ENCODE measurements at places on chromosomes 5 and 9.

GRCh38 chr5:59161221-59162105, 578.6 kb downstream of the RAB3C start:
- DNase-seq = no peak

DNA sequence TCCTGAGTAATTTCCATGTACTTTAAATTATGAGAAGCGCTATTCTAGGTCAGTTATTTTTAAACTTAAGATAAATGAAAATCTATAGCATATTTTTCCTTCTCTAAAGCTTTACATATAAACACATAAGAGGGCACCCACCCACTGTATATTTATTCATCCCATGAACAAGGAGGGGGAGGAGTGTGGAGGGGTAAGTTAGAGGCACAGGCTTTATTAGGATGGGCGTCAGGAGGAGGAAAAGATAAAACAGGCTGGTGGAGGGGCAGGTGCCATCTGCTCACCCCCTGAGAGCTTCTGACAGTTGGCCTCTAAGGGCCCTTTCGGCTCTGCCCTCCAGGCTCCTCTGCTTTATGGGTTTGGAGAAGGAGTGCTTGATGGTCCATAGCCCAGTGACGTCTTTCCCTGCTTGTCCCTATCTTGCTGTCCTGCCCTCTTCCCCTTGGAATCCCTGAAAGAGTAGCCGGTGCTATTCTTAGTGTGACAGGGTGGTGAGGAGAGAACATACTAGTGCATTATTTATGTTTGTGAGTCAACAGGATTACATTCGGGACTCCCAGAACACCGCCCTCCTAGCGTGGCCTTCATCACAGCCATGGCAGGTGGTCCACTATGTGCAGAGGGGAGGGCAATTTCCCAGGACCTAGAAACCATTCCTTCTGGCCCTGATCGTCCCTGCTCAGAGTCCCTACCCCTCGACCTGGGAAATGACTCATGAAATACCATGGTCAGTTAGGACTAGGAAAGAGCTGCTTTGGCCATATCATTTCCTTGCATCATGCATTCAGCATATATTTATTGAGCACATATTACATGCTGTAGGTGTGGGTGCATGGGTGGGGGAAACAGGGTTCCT, 7.9 kb upstream of the SYNPO start:
- DNase-seq = no peak

DNA sequence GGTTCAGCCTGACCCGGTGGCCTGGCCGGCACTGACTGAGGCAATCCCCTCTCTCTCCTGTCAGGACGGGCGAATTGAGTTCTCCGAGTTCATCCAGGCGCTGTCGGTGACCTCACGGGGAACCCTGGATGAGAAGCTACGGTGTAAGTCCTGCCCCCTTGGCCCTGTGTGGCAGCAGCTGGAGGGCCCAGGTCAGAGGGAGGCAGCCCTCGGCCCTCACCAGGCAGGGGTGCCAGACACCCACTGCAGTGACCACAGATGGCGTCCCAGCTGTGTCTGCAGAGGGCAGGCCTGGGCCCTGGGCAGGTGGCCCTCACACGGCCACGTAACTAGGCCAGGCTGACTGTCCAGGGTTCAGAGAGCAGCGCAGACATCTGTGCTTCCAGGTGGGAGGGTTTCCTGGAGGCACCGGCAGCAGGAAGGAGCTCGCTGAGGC, 45.9 kb upstream of the HMCN2 start:
- DNase-seq = peak; percentile 70

GRCh38 chr9:89543111-89543510, 45.2 kb upstream of the SEMA4D start:
- DNase-seq = no peak

GRCh38 chr5:147530530-147531389, 20.9 kb upstream of the DPYSL3 start:
- no peak for DNase-seq

GRCh38 chr5:158154226-158155005, 295.5 kb upstream of the CLINT1 start:
- no peak for DNase-seq

- DNase-seq = no peak
Measured at GRCh38 chr5:102453716-102454115, 45.1 kb downstream of the SLCO6A1 start.

GRCh38 chr5:151196556-151197290, 27.2 kb downstream of the CCDC69 start:
- no peak for DNase-seq

- no peak for DNase-seq
Measured at GRCh38 chr9:132244582-132245455, 83.0 kb downstream of the NTNG2 start.

GRCh38 chr9:122348288-122348777, 22.5 kb upstream of the PTGS1 start:
- DNase-seq = peak; percentile 43

DNA sequence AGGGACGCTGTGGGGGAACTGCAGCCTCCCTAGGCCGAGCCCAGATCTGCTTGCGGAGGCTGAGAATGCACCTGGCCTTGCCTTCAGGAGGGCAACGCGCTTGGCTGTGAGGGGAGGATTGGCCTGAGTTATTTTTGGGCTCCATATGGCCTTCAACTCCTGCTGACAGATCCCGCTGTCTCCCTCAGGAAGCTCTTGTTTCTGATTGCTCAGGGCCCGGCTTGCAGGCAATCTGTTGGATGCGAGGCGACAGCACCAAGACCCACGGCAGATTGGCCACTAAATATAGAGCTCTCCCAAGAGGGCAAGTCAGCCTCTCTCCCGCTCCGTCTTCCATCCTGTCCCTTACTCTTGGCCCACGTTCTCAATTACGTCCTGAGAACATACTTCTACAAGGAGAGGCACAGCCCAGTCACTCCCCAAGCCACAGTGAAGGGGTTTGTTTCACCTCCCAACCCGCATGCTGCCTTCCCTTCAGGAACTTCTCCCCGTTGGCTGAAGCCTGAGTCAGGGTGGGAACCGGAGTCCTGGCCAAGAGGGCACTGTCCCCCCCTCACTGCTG, 53.6 kb downstream of the RASGEF1C start:
- no peak for DNase-seq

DNA sequence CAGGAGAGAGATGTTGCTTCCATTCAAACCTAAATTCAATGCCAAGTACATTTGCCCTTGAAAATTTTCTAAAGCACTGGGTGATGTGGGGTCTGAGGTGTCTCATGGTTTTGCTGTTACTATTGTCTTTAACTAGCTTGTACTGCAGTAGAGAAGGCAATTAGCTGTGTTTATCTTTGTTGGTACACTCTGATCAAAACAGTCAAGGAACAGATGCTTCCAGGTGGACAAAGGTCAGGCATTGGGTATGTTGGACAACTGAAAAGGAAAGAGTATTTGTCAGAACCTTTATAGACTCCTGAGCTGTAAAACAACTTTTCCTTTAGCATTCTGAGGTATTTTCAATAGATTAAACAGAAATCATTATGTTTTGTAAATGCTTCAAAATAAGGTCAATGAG, 2228.7 kb upstream of the WWC1 start:
- no peak for DNase-seq

GRCh38 chr5:88944751-88945531, 62.0 kb upstream of the MEF2C start:
- no peak for DNase-seq

DNA sequence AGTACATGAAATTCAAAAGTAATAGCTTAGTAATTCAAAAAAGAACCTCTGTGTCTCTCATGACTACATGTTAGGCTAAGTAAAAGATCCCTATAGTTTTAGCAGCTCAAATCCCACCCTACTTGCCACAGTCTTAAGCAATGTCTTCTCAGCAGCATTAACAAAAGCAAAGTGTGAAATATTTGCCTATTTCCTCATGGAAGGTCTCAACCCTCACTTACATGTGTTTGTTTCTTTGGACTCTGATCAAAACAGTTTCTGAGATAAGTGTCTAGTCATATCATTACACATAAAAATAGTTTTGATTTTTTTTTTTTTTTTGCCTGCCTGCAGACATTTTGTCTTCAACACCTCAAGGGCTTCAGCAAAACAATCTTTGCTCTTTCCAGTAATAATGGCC, 310.5 kb downstream of the CETN3 start:
- DNase-seq = no peak

DNA sequence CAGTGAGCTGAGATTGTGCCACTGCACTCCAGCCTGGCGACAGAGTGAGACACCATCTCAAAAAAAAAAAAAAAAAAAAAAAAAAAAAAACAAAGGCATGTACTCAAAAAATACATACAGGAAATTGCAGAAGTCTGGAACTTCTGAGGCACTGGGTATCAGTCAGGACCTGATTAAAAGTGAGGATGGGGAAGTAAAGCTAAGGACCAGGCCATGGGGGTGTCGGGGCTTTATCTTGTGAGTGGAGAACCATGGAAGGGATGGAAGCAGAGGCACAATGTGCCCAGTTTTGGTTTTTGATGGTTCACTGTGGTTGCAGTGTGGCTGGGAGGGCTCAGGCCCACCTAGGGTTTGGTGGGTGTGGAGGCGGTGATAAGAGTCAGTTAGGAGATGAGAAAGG, 212.7 kb upstream of the PIK3R1 start:
- DNase-seq = no peak

DNA sequence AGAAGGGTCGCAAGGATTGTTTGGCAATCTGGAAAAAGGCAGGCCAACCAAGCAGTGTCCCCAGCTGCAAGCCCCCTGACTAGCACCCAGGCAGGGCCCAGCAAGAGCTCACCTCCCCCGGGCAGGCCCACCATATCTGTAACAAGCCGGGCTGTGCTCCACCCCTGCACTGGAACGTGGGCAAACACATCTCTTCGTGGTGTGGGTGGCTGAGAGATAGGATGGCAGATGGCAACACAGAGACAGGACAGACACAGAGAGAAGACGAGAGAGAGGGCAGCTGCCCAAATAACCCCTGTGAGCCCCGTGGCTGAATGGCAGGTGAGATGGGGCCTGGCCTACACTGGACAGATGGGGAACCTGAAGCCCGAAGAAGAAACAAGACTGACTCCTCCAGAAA, 9.4 kb downstream of the BBLN start:
- no peak for DNase-seq

GRCh38 chr9:109381011-109381729, 60.3 kb upstream of the EPB41L4B start:
- no peak for DNase-seq

- DNase-seq = no peak
Measured at GRCh38 chr9:134912126-134912840, 5.4 kb downstream of the FCN1 start.

GRCh38 chr5:115319007-115319406, 22.6 kb upstream of the CCDC112 start:
- DNase-seq = no peak

DNA sequence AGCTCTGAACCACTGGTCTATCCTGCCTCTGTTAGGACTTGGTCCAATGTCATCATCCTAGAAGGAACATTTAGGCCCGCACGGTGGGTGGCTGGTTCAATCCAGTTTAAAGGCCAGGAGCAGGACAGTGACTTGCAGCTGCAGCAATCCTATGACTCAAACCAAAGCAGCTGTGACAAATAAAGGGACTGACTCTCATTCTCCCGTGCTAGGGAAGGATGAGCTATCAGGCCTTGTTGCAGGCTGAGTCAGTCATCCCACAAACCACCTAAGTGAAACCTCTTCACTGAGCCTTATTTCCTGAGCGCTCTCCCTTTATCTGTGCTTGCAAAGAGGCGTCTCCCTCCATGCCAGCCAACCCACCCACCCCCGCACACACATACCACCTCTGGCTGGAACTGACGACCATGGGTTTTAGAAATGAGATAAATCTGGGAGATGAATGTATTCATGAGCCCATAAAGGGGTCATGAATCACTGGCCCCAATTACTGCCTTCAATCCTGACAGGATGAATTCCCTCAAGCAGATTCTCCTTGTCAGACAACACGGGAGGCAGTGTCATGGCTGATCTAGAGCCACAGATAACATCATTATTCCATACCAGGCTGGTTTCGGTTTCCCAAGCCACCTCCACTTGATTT, 93.4 kb downstream of the KCNIP1 start:
- no peak for DNase-seq

- DNase-seq = no peak
Measured at GRCh38 chr5:14810928-14811572, 60.5 kb downstream of the ANKH start.

DNA sequence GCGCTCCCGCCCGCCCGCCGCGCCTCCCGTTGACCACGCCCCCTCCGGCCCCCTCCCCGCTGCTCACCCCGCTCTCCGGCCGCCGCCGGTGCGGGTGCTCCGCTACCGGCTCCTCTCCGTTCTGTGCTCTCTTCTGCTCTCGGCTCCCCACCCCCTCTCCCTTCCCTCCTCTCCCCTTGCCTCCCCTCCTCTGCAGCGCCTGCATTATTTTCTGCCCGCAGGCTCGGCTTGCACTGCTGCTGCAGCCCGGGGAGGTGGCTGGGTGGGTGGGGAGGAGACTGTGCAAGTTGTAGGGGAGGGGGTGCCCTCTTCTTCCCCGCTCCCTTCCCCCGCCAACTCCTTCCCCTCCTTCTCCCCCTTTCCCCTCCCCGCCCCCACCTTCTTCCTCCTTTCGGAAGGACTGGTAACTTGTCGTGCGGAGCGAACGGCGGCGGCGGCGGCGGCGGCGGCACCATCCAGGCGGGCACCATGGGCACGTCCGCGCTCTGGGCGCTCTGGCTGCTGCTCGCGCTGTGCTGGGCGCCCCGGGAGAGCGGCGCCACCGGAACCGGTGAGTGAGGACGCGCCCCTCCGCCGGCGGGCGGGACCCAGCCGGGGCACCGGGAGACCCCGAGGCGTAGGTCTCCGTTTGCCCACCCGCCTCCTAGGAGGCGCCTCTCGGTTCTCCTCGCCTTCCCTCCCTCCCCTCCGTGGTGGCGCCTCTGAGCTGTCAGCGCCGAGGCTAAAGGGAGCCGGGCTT, at the start of gene VLDLR:
Gene VLDLR, plus strand, starts transcription at position 66 of the 739 bp plus-strand sequence. Its CDS starts 403 bp downstream, at position 469.
- peak; percentile 87 for DNase-seq

DNA sequence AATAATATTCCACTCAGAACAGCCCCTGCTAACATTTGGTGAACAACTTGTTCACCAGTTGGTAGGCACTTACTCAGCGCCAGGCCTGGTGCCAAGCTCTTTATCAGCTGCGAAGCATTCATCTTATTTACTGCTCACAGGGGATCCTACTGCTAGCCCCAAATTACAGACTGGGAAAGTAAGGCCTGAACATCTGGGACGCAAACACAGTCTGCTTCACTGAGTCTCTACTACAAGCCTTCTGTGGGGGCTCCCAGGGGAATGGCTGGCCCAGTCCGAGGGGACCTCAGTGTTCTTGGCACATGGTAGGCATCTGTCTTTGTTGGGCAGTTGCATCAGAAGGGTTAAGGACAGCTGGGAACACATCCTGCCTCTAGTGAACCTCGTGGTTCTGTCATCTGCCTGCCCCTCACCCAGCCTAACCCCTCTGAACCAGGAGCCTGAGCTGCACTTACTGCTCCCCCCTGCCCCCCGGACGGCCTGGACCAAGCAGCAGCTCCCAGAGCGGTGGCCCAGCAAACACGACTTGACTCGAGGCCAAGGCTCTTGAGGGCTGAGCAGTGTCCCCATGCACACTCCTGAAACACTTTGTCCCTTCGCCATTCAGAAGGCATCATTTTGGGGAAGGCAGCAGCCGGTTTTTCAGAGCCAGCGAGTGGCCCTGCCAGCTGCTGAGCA, at the start of gene PHYHD1:
Gene PHYHD1, plus strand, starts transcription at position 602 of the 678 bp plus-strand sequence. CDS start 1,342 bp downstream, outside the sequence.
- peak; percentile 53 for DNase-seq

- no peak for DNase-seq
Measured at GRCh38 chr9:107285286-107285685, 2.2 kb downstream of the RAD23B start.

DNA sequence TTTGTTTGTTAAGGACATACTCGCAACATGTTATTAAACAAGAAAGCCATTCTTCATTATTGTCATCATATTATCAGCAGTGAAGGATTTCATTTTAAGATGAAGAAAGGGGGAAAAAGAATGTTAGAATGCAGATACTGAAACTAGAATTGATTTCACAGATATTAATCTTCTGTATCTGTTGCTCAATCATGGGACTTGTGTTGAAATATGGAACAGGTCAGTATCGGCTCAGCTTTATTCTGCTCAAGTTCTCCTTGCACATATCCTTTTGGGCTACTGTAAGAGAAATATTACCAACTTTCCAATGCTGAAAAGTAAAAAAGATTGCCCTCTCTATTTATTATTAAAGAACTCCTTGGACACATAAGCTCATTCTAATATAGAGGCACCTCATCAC, 13.8 kb upstream of the ANXA1 start:
- no peak for DNase-seq
